ENCODE measurements at places on chromosomes 3 and 15. TPM values are rescaled to one million over a fixed set of nuclear protein-coding genes. Genes with fewer than 3 reads are reported as not detected.

- DNase-seq = no peak
Observed at GRCh38 chr3:193772422-193772763, 179.4 kb downstream of the OPA1 start.

GRCh38 chr15:93829115-93829870, 402.1 kb upstream of the MCTP2 start:
- DNase-seq = no peak

UBA7 gene
- 25.1 TPM for polyA plus RNA-seq

DNA sequence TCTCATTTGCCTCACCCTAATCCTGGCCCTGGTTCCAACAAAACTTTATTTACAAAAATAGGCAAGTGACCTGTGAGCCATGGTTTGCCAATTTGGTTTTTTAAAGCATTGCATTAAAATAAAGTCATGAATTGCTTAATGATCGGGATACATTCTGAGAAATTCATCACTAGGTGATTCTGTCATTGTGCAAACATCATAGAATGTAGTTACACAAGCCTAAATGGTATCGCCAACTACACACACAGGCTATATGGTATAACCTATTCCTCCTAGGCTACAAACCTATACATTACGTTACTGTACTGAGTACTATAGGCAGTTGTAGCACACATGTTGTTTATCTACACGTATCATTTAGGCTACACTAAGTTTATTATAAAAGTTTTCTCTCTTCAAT, 45.9 kb upstream of the SSR3 start:
- DNase-seq = no peak

CHL1 gene
- polyA plus RNA-seq = 14.3 TPM

- DNase-seq = no peak
Observed at GRCh38 chr3:58798312-58798711, 131.7 kb upstream of the FAM3D start.

- no peak for DNase-seq
Observed at GRCh38 chr3:157447026-157447694, 10.5 kb downstream of the PTX3 start.

- DNase-seq = no peak
Observed at GRCh38 chr15:50857763-50858162, 50.7 kb upstream of the AP4E1 start.

- no peak for DNase-seq
Observed at GRCh38 chr3:46470831-46471230, 6.1 kb upstream of the LTF start.

DNA sequence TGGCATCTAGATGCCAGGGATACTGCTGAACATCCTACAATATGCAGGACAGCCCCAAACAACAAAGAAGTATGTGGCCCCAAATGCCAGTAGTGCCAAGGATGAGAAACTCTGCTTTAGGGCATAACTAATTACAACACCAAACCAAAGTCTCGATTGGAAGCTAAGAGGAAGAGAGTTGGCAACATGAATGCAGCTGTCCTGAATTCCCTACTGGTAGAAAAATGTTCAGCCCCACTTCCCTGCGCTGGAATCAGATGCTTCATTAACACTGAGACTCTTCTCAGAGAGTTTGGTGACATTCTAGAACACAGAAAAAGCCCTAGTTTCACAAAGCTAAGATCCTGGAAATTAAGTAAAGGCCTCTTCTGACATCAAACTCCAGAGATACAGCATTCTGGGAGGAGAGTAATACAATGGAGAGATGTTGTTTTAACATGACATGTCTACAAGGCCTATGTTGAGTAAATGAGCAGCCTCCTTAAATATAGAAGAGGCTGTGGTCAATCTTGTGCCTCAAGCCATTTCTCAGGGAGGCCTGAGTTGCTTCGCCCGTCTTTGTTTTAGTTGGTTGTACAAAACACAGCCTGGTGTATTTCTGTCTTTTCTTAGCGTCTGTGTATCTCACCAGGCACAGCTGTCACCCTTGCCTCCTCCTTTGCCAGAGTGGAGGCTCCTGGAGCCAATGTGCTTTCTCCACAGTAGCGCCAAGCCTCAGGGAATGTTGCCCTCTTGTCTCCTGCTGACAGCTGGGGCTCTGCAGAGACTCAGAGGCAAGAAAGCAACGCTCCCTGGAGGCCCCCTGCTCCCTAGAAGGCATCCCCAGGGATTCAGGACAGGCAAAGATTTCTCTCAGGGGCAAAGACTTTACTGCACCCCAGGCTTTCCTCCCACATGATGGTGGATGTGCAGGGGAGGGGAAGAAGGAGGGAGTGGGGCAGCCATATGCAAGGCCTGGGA, 25.1 kb upstream of the CTNNB1 start:
- DNase-seq = no peak

AGBL1 gene
- polyA plus RNA-seq = not detected

- no peak for DNase-seq
Observed at GRCh38 chr3:167102071-167102470, 278.0 kb downstream of the ZBBX start.

DNA sequence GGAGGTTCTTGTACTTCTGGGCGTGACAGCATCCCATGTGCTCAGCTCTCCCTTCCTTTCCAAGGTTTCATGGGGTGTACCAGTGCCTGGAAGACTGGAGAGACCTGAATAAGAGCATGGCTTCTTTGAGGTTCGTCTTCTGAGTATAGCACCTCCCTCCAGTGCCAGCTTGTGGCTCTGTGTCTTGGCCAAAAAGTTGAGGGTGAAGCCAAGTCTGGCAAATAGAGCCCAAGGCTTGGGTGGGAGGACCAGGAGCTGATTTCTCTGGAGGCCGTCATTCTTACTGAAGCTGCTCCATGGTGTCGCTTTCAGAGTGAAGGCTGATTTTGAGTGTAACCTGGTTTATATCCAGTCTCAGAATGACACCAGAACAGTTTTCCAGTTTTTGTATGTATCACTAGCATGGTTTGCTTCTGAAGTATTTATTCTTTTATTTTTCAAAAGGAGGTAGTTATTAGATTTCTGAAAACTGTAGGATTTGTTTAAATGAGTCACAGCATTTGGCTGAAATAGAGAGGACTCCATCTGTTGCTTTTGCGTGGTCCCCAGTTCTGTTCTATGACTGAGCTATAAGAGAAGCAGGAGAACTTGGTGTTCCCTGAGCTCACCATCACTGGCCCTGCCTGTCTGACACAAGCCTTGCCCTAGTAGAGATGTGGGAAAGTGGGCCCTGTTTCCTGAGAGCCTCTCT, 47.2 kb downstream of the BSN start:
- no peak for DNase-seq

CRYGS gene
- polyA plus RNA-seq = 1.3 TPM

DNA sequence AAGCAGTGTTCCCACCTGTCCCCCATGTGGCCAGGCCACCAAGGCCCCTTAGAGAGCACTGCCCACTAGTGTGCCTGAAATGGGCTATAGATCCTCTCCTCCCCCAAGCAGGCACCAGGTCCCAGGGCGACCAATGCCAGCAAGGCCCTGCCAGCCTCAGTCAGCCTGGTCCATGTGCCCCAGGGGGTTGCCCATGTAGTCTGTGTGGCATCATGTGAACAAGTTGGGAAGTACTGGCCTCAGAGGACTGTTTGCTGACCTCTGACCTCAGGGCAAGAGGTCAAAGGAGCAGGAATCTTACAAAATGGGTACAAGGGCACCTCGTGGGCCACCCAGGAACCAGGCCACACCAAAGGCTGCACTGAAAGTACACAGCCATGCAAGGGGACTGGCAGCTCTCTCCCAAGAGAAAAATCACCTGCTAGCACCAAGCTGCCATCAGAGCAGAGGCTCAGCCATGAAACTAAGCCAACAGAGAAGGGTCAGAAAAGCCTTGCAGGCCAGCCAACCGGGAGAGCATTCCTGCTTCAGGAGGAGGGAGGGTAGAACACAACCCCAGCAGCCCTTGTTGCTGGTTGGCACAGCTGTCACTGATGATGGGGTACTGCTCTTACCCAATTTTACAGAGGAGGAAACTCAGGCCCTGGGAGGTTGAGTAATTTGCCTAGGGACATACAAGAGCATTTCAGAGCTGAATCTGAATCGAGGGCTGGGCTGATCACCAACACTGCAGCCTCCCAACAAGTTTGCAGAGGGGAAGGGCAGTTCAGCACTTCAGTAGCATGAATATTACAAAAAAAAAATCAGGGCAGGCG, 5.2 kb upstream of the FURIN start:
- DNase-seq = peak; percentile 62

CLDN18 gene
- 0.84 TPM for polyA plus RNA-seq

DNA sequence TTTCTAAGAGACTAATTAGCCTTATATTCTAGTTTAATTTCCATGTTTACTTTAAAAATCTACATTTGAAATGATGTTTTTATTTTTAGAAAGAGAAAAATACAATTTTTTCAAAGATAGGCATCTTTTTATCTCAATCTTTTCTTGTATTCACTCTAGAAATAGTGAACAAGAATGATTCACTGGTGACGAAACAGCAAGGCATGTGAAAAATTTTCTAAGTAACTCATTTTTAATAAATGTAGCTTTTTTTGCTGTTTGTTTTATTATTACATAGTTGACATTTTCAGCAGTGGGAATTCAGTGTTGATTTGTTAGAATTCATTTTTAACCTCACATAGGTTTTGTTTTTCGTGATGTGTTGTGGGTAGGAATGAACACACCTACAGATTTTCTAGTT, 1226.4 kb downstream of the NSUN3 start:
- DNase-seq = no peak

GRCh38 chr3:46909535-46910161, 32.1 kb downstream of the PTH1R start:
- peak; percentile 93 for DNase-seq

- DNase-seq = no peak
Observed at GRCh38 chr3:193813501-193813830, 220.5 kb downstream of the OPA1 start.

DNA sequence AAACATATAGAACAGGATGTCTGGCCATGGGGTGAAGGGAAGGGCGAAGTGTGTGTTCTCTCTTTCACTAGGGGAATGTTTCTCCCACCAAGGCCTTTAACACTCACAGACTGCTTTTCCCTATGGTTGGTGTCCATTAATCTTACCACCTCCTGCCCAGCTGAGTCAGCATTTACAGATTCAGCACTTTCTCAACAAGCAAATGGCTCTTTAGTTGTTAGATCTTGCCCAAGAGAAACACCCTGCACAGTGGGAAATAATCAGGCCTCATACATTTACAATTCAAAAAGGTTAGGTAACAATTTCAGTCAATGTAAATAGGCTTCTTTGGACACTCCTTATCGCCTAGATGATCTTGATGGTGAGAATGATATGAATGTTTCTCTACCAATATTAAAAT, 418.2 kb downstream of the EPHA3 start:
- no peak for DNase-seq

- DNase-seq = no peak
Observed at GRCh38 chr3:177658354-177658753, 461.1 kb upstream of the TBL1XR1 start.

DNA sequence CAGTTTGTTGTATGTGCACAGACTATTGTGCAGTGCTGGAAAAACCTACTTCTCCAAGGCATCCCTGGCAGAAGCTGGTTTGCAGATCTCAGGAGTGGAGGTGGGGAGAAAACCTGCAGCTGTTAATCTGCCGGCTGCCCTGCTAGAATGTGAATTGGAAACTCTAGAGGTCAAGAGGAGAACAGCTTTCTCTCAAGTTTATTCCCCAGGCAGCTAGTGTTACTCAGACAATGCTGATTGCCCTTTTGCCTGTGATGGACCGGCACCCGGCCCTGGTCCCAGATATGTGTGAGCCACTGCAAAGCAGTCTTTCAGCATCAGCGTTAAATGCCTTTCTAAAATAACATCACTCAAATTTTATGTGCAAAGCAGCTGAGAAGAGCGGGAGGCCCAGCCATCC, 129.7 kb upstream of the TPM1 start:
- no peak for DNase-seq

SLC7A14 gene
- 0.05 TPM for polyA plus RNA-seq

DNA sequence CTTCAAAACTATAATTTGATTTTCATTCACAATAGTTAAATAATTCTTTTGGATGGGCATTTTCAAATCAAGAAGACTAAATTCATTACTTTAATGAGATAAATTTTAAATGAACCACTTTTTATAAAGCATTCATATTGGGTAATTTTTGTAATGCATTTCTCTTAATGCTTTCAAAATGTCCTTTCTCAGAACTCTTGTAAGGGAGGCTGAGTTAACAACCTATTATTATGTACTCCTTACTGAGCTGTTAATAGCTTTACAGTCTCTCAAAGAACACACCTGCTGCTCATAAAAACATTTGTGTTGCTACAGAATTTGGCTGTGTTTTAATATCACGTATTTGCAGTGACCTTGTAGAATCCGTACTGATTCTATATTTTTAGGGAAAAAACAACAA, 334.0 kb upstream of the ARL6 start:
- no peak for DNase-seq

GRCh38 chr15:74396146-74396438, 28.6 kb upstream of the CYP11A1 start:
- DNase-seq = no peak

DNA sequence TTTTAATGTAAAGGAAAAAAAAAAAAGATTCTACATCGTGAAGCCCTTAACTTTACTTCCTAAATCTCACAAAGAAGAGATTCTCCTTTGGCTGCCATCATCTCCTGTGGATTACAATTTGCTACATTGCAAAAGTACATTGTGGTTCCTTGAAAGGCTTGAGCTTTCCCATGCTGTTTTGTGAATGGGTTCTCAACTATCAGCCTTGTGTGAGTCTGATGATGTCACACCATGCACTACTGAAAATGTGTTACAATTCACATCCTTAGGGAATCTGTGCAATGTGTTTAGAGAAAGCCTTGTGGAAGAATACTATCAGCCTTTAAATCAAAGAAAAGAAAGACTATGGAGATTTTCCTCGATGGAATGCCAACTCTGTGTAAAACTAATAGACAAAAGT, 510.0 kb upstream of the ALCAM start:
- DNase-seq = no peak

CFAP92 gene
- 0.11 TPM for polyA plus RNA-seq

GRCh38 chr3:39705351-39705900, 104.0 kb upstream of the MYRIP start:
- DNase-seq = no peak

DNA sequence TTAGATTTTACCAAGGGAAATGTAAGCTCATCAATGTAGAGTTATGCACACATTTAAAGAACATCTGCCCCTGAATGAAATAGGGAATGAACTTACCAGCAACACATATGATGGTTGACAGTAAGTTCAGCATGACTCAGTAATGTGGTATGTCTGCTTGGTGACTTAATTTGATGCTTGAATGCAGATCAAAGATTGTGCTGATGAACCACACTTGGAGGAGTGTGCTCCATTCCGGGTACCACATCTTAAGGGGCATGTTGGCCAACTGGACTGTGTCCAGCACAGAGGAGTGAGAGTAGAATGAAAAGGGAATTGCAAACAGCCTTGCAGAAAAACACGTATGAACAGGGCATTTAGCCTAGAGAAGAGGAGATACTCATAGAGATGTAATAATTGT, 171.0 kb upstream of the RARB start:
- DNase-seq = no peak
